NCI-H774 (cell line): ENCODE measurements at places on chromosomes 11 and 22.

DNA sequence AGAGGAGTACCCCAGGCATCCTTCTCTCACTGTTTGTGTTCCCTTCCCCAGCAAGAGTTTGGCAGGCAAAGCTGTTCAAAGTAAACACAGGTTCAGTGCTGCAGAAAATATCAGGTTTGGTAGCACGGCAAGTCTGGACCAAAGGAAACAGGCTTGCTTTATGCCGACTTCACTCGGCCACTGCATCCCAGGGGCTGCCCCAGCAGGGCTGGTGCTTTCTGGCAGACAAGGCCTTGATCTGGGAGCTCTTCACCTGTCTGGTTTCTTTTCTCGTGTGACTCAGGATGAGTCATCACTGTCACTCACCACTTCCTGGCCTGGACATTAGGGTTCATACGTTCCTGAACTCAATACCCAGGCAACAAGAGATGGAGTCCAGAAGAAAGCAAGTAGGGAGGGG, 52.6 kb upstream of the NAV2 start:
- no peak for DNase-seq

DNA sequence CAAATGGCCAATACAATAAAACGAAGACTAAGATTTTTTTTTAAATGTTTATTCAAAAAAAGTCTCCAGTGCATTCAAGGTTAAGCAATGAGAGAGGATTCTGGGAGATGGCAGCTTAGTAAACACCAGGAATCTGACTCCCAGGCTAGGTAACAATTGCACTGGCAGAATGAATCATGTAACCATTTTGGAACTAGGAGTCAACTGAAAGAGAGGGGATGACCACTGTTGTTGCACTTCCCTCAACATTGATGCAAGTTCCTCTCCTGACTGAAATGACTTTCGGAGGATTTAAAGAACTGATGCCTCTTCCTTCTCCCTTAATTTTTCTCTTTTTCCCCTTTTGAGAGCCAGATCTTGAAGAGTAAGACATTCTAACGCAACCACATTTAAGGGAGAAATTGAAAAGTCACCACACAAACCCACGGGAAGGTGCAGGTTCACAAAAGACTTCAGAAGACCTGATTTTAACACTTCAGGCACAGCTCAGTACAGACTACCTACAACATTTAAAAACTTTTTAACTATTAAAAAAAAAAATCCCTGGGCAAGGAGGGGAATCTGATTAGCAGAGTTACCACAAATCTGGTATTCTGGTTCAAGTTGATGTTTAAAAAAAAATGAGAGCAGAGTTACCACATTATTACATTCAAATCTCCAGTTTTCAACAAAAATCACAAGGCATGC, 56.8 kb downstream of the FCHSD2 start:
- DNase-seq, result no peak

- no peak for DNase-seq
These were observed 310.0 kb downstream of the SWAP70 start for GRCh38 chr11:9973921-9974320.

DNA sequence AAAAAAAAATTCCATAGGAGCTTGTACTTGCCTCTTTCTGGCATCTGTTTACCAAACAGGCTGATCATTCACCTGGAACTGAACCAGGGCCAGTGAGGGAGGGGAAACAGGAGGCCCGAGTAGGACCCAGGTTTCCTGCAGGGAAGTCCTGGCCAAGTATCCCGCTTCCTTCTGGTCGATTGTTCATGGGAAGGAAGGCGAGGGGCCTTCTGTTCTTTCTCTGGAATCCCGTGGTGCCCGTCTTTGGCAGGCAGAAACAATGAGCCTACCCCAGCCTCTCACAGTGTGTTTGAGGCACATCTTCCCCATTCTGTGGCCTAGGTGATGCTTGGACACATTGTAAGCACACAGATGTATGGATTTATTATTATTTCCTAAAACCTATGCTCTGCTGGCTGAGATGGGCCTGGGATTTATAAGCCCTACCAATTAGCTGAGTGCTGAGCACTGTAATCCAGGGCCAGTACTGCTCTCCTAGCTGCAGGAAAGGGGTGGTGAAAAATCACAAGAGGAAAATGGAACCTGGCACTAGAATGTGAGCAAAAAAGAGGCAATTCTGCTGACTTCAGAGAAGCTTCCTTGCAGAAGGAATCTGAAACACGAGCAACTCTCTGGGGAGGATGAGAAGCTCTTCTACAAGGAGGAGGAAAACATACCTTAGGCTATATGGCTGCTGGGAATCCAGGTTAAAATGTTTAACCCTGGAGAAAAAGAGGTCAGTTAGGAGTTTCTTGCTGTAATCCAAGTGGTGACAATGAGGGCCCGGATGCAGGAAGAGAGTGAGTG, 53.5 kb downstream of the PRR5L start:
- DNase-seq, result no peak

- no peak for DNase-seq
These were observed 59.2 kb downstream of the ELFN2 start for GRCh38 chr22:37368058-37368457.

GRCh38 chr11:548700-549603, 11.6 kb downstream of the LMNTD2 start:
- no peak for DNase-seq

DNA sequence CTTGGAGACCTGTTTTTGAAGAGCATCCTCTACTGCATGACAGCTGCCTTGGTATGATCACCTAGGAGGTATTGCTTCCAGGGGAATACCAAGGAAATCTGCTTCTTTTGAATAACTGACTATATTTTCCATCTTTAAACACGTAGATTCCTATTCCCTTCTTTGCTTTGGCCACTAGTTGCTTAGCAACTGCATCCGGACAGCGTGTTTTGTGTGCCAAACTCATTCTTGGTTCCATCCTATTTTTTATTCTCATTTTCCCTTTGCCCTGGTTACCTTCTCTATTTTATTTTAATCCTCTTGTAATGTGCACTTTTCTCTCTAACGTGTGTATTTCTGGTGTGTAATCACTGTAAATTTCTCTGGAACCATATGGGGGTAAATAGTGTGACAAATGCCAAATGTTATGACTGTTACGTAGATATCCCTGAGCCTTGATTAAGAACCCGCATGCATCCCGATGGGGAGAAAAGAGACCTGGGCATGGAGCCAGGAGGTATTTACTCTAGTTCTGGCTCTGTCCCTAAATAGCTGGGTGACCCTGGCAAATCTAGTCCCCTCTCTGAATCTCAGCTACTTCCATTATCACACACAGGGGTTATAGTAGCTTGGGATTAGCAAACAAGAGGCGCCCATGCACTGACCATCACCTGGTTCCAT, 241.7 kb downstream of the MIAT start:
- no peak for DNase-seq

- DNase-seq, result no peak
These were observed 321.2 kb downstream of the GUCY1A2 start for GRCh38 chr11:106697058-106697457.

DNA sequence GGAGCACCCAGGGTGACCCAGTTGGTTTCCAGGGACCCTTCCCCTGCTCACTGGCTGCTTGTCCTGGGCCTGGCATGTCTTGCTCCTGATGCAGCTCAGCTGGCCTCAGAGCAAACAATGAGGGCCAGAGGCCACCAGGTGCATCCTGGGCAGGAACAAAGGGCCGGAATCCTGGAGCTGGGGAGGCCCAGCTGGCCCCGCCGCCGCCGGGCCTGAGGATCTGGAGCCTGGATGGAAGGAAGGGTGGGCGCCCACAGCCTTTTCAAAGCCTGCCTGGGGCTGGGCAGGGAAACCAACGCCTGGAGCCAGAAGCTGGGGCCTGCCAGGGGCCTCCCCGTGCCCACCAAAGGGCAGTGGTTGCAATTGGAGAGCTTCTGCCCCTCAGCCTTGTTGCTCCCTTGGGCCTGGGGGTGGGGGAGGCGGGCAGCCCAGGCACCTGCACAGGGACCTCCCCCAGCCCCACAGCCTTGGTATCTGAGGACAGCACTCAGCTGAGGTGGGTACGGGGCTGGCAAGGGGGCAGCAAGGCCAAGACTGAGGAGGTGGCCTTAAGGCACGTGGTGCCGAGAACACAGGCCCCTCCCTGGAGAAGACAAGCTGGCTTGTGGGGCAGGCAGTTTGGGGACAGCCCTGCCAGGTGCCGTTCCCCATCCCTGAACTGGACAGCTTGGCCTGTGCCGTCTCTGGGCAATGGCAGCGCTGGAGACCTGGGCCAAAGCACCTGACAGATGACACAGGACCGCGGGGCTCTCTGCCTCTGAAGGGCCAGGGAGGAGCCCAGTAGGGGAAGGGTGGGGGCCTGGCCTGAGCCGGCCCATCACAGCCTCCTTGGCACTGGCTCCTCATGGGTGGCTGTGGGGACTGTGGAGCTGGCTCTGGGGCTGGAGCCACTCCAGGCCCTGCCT, 7.1 kb upstream of the ADORA2A start:
- DNase-seq, result peak; percentile 56

DNA sequence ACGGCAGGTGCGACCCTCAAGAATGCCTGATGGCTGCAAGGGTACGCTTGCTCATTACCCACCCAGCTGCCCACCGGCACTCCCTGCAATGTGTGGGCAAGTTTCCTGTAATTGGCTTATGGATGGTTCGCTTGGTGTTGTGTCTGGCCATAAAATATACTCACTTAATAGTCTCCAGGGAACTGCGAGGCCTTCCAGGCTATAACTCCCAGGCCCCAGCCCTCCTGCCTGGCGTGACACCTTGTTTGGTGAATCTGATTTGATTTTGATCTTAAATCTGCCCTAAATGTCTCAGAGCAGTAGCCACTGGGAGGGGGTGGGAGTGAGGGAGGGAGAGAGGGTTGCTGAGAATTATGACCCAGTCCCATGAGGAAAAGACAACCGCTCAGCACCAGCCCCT, 572.2 kb downstream of the BUD13 start:
- no peak for DNase-seq

DNA sequence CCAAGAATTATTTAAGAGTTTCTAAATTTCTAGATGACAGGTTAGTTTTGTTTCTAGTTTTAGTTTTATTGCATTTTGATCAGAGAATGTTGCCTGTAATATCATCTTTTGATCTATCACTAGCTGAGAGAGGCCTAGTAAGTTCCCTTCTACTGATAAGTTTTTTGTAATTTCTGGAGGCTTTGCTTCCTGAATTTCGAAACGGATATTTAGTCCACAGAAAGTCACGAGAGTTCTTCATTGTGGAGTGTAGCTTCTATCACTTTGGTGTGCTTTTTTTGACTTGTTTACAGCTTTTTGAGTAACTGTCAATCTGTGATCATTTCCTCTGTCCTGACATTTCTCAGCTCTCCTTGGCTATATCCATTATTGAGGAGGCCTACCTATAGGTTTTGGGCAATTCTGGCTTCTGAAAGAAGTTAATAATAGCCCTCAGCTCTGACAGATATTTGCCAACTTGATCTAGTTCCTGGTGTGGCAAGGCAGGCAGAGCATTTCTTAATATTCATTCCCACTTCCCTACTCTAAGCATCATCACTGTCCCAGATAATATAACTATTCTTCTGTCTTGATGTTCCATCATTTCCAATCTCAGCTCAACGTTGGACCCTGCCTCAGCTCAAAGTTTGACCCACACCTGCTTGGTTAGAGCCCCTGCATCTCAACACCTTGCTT, 171.3 kb downstream of the BLID start:
- DNase-seq, result no peak

DNA sequence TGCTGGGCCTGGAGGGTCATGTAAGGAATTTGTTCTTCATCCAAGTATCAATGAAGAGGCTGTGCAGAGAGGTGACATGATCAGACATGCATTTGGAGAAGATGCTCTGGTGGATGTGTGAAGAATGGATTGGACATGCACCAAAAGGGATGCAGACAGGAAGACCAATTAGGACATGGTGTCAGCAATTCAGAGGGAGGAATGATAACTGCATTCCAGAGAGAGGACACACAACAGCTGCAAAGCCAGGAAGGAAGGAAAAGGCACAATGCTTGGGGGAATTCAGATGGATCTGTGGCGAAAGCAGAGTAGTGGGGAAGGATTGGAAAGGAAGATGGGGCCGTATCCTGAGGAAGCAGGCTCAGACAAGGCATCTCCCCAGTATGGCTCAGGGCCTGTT, 5.2 kb upstream of the ARRB1 start:
- no peak for DNase-seq

DNA sequence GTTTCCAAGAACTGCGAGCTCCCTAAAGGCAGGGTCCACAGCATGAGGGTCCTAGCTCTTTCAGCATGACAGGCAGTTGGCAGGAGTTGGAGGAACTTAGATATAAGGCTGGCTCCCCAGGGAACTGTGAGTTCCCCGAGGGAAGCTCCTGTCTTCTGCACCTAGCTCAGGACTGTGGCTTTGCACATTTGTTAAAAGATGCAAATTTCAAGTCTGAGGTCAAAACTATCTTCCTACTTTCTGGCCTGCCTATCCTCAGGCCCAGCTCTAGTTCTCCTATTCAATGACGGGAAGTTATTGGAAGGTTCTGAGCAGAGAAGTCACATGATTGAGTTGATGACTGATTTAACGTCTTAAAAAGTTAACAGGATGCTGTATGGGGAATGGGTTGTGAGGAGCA, 11.7 kb upstream of the UCP3 start:
- no peak for DNase-seq

- DNase-seq, result no peak
These were observed 11.8 kb downstream of the MB start for GRCh38 chr22:35605369-35605680.

GRCh38 chr11:45655012-45655283, 10.5 kb downstream of the CHST1 start:
- DNase-seq, result no peak
